Astrocyte of the spinal cord (primary cell): ENCODE measurements at places on chromosomes 4 and X.
A peak's percentile ranks its signal among the peaks of the same experiment; 100 is the strongest.

GRCh38 chr4:165555302-165555701, 176.5 kb downstream of the CPE start:
- DNase-seq, result no peak

DNA sequence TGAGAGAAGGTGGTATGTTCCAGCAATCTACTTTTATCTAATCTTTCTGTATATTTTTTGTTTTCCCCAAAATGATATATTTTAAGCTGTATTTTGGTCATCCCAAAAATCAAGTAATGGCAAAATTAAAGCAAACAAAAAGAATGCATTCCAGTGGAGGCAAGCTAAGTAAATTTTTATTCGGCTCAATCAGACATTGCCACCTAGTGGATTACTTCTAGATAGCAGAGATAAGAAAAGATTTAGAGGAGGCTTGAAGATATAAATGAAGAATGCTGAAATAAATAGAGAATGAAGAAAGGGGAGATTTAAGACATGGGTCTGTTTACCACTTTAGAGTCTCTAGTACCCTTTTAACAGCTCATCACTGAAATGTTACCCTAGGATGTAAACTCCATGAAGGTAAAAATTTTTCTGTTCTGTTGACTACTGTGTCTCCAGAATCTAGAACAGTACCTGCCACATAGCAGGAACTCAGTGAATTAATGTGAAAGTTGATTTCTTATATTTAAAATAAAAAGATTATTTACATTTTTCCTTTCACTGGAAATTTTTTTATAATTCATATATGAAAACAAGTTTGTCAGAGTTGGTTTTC, 110.9 kb upstream of the ANK2 start:
- peak; percentile 67 for DNase-seq

DNA sequence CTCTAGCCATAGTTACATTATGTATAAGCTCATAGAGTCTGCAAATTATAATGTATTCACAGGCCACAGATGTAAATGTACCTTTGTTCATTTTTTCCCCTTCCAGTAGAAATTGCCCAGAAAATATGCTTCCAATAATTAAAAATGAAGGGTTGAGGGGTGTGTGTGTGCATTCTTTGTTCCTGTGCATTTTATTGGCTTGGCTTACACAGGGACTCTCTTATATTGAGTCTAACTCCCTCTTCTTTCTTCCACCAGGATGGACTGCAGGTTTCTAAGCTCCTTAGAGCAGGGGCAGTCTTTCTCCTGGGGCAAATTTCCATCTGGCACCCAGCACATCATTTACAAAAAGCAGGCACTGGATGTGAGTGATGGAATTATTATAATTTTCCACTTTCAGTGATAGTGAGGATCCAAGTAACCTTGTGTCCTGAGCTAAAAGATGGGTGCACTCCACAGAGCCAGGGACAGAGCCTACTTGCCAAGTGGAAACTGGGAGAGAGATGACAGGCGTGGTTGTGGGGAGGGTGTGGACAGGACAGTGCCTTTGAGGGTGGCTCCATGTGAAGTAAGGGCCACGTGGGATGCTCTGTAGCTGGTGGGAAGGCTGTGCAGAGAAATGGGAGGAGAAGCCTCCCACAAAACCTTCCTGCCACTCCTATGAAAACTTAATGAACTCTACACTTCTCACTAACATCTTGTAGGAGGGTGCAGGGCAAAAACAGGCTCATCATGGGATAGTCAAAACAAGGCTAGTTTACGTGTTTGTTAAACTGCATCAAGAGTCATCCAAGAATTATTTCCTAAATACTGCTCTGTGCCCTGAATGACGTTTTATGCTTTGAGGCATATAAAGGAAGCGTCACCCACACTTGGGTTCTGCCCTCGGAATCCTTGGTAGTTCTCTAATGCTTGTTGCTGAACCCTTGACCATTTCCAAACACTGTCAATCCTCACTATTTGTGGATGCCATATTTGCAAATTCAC, 16.0 kb downstream of the IGFBP7 start:
- DNase-seq, result no peak

- no peak for DNase-seq
Observed at GRCh38 chr4:74328501-74328900, 20.2 kb downstream of the EPGN start.

GRCh38 chr4:101014417-101014816, 332.9 kb downstream of the PPP3CA start:
- DNase-seq, result no peak

DNA sequence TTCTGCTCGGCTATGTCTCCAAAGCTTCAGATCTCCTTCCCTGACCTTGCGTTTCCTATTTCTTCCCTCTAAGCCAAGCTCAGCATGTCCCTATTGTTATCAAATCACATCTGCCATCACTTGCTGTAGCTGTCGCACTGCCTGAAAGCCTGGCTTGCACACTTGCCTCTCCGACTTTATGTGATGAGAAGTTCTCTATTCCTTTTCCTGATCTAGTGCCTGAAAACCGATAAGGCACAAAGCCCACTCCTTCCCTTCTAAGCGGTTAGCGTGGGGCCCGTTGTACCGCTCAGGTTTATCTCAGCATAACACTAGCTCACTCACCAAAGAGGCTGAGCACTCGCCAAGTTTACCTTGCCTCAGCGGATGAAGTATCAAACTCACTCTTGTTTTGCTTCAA, 816 bp downstream of the NMU start:
- DNase-seq, result peak; percentile 13

DNA sequence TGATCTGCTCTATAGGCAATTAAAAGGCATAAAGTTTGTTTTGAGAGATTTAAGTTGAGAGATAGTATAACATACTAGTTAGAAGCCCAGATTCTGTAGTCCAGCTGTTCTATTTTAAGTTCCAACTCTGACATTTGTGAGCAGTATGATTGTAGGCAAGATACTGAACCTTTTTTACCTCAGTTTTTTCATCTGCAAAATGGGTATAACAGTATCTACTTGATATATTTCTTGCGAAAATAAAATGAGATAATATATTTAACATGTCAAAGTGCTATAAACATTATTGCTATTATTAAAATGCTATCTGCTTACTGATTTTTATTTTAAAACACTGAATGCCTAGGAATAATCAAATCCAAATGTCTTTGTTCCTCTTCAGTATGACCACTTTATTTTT, 19.2 kb downstream of the TMPRSS11F start:
- DNase-seq, result no peak
